Activated T-cell treated with anti-CD3 and anti-CD28 coated beads for 24 hours (primary cell): ENCODE measurements at places on chromosomes 11 and 22.

DNA sequence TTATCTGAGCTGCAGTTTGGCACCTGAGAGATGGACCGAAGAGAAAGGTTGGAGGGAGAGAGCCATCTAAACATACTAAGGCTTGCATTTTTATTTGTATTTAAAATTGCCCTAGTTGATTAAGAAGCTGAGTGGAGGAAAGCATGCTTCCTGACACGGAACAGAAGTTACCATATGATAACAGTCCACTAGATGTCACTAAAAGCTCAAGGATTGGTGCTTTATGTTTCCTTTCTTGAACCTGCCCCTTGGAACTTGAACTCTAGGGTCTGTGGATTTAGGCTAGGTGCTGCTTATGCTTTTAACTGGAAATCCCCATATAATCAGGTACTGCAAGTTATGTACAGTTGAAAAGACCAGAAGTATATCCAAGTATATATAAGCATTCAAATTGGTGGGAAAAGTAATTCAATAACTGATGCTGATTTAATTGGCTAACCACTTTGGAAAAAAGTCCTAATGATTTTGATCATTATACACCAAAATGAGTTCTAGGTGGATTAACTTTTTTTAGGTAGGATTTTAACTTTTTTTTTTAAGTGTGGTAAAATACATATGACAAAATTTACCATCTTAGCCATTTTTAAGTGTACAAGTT, 9.5 kb downstream of the RBMXL2 start:
- no peak for DNase-seq

- no peak for DNase-seq
These were observed 121.7 kb downstream of the SGSM3 start for GRCh38 chr22:40491990-40492631.

GRCh38 chr11:57679396-57679795, 11.5 kb downstream of the ZDHHC5 start:
- no peak for DNase-seq

DNA sequence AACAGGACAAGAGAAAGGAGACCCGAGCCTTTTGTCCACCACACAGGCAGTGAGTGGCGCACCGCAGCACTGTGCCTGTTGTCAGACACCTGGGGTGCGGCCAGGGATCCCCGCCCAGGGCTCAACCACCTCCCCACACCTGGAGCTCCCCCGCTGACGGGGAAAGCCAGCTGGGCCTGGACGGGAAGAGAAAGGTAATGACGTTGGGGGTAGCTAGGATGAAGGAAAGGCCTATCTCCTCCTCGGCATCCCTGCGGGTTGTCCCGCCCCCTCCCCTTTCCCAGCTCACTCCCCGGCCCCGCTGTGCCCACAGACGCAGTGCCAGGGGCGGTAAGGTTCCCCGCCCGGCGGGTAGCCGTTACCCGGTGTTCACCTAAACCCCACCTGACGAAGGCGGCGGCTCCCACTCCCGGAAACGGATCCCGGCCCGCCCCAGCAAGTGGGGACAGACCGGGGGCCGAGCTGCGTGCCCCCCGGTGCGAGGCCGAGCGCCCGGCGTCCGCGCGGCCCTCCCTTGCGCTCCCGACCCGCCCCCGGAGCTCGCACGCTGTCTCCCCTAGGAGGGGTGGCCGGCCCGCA, 495 bp downstream of the HYOU1 start:
- peak; percentile 10 for DNase-seq

DNA sequence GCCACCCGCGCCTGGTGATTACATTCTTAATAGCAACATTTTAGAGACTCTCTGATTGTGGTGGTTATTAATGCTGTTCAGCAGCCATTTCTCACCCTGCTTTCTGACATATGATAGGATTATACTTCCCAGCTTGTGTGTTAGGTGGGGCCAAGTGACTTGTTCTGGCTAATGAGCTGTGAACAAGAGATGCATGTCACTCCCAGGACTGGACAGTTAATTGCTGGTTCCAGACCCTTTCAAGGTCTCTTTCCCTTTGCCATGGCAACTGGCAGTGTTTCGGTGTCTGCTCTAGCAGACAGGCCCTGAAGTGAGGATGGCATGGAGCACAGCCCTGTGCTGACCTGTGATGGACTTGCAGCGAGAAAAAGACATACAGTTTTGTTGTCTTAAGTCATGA, 8.9 kb upstream of the PTPRJ start:
- no peak for DNase-seq

- DNase-seq: no peak
These were observed 60.2 kb upstream of the TOP3B start for GRCh38 chr22:22042599-22043295.

DNA sequence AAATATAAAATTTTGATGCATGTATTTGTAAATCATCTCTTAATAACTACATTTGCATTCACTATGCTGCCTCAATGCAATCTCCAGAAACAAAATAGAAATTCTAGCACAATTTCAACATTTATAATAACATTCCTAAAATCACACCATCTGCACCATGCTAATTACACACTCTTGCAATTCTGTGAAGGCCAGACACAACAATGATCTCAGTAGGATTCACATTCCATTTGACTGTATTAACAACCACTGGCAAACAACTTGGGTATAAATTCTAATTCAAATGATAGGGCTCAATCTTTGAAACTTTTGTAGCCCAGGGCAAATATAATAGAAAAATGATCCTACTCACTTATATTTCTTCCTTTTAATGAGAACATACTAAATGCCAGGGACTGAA, 25.9 kb downstream of the RAB6A start:
- no peak for DNase-seq

DNA sequence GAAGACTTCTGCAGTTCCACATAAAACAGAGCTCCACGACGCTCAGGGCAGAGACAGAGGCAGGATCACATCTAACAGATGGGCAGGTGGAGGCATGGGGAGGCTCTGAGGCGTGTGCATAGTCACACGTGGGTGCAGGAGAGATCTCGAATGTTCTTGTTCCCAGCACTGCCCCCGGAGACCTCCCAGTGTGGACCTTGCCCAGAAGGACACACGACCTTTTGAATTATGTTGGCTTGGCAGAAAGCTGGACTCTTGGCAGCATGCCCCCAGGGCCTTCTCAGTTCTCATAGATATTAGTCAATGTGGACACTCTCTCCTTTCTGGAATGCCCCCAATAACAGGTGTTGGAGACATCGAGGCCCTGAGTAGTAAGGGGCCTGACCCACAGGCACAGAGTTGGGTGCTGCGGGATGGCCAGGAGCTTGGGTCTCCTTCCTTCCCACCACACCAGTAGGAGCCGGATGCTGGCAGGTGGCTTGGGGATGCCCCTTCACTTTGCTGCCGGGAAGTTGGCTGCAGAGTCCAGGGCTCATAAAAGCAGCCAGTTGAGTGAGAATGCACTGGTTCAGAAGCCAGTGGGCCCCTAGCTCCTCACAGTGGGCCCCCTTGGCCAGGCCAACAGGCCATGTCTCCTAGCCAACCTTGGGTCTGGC, 12.1 kb downstream of the MYEOV start:
- DNase-seq: no peak

DNA sequence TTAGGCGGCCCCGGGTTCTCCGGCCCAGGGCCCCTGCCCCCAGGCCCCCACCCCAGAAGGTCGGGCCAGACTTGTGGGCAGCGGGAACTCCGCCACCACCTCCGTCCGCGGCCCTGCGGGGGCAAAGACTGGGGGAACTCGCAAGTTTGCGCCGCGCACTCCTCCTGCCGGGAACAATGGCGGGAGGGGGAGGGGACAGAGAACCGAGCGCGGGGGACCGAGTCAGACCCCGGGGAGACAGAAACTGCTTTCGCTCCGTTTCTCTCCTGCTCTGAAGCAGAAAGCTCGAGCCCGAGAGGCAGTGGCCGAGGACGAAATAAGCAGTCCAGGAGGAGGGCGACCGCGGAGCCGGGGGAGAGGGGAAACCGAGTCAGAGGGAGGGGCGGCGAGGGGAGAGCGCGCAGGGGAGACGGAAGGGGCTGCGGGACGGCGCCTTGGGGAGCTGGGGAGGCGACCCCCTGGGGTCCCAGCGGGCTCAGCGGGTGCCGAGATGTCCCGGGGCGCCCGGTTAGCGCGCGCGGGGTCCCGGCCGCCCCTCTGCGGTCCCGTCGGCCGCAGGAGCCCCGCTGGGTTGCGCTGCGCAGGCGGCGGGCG, 555 bp downstream of the TP53I11 start:
- no peak for DNase-seq

DNA sequence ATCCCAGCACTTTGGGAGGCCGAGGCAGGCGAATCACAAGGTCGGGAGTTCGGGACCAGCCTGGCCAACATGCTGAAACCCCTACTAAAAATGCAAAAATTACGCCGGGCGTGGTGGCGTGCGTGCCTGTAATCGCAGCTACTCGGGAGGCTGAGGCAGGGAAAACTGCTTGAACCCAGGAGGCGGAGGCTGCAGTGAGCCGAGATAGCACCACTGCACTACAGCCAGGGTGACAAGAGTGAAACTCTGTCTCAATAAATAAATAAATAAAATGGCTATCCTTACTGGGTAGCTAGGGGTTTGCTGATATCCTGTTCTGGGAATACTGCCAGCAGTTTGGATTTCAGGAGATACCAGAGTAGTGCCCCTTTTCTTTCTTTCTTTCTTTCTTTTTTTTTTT, 2.4 kb upstream of the RBM14 start:
- DNase-seq: no peak
